ENCODE measurements at places on chromosomes 6 and 20.

DNA sequence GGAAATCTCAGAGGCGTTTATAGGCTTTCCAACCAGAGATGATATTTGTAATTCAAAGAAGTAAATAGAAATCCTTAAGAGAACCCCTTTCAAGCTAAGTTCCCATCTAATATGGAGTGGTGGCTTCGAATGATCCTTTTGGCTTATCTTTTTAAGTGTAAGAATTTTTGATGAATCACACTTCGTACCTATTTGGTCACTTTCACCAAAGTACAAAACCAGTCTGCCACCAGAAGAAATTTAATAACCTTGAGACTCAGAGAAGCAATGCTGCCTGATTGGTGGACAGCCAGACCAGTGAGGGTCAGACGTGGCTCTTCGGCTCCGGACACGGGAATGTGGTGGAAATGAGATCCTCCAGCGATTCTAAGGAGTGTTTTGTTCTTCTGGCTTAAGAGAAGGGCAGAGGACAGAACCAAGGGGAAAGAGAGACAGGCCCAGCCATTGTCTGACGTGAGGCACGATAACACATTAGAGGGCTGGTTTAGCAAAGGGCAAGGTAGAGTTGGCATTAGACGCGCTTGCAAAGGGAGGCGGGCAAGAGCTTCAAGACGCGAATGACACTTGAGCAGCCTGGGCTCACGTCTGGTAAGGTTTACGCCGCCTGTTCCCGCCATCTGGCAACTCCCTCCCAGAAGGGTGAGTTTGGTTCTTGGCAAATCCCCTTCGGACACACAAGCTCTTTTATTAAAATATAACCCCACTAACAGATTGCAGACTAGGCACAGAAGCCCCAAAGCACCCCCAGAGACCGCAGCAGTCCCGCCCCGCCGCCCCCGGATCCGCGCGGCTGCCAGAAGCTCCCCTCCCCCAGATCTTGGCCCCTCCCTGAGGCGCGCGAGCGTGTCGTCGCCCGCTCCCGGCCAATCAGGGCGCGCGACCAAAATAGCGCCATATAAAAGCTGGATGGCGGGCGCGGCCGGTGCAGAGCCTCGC is 50.0 kb upstream of the EZR start:
- no peak for DNase-seq

DNA sequence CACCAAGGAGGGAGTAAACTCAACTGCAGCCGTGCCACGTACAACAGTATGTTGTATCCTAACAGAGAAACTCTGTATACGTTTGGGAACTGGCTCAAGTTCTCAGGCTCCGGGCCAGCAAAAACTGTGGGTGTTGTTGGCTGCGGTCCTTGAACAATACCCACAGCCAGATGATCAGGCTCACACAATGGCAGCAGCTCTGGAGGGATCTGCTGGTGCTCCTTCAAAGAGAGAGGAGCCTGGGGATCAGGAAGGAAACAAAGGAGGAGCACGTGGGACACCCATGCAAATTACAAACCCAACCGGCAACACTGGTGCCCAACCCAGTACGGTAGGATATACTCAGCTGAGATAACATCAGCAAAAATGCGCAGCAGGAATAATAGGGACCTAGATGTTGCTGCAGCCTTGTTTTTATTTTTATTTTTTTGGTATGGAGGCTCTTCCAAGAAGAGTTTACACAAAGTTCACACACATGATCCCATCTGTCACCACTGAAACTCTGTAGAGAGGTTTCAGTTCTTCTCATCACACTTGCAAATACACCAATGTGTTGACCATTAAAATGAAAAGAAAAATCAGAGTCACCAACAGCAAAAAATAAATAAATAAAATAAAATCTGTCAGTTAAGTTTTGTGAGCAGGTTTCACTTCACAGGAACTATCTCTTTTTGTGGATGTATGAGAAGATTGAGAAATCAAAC is 41.2 kb upstream of the PDE10A start:
- DNase-seq, result no peak

- DNase-seq, result no peak
These were observed 12.8 kb downstream of the TRAF3IP2 start for GRCh38 chr6:111592726-111593511.

DNA sequence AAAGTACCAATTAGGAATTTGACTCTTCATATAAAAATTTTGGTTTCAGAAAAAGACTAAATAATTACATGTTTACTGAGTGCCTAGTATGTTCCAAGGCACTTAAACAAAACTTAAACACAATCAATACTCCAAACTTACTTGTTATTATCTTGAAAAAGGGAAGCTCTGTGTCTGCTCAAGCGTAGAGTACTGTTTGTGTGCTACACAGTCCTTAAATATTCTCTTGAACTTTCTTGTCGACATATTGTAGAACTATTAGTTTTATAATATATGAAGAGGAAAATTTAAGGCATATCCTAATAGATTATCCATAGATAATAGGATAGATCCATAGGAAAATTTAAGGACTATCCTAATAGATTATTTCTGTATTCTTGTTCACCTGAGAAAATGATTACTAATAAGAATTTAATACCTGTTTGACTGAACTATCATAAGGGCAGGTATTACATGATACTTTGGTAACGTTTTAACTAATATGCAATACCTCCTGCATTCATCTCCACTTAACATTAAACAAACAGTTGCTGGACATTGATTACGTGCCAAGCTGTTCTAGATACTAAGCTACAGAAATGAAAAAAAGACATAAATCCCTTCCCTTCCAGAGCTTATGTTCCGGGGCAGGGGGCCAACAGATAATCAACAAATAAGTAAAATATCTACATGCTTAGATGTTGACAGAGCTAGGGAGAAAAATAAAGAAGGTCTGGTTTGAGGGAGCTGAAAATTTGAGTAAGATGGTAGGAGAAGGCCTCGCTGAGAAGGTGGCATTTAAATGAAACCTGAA is 115.2 kb upstream of the BCLAF1 start:
- DNase-seq, result no peak

DNA sequence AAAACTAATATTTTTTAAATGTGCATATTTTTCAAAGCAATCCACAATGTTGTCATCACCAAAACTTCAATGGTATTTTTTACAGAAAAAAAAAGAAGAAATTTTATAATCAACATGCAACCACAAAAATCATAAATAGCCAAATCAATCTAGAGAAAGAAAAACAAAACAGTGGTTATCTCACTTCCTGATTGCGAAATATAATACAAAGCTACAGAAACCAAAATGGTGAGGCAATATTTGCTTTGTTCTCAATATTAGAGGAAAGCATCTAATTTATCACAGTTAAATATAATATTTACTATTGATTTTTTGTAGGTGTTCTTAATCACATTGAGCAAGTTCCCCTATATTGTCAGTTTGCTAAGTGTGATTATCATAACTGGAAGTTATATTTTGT is 720.7 kb upstream of the ADGRB3 start:
- no peak for DNase-seq

GRCh38 chr6:125593746-125594145 is 155.7 kb upstream of the HEY2 start:
- no peak for DNase-seq

DNA sequence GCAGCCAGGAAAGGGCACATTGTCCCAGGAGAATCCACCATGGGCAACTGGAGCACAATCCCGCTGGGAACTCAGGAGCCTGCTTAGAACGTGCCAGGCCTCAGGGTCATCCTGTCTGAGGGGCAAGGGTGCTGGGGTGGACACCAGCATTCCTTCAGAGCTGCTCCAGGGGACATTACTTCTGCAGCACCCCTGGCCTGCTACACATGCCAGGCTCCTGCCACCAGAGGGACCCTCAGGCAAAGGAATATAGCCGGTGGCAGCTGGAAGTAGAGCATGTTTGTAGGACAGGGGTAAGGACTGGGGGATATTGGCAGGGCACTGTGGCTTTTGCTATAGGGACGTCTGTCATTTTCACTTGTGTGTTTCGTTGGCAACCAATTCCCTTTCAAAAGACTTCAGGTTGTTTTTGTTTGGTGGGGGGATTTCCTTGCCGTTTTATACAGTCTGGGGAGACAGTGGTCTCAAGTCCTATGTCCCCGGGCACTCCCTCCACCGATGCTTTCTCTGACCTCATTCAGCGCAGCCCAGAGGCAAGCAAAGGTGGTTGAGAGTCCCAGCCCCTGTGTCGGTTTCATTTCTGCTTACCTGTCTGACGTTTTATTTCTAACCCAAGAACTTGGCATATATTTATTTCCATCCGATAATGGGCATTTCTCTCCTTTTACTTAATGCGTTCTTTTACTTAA is 130.8 kb downstream of the JPH2 start:
- DNase-seq, result peak; percentile 46

GRCh38 chr6:163668061-163668426 is 253.5 kb downstream of the QKI start:
- no peak for DNase-seq

DNA sequence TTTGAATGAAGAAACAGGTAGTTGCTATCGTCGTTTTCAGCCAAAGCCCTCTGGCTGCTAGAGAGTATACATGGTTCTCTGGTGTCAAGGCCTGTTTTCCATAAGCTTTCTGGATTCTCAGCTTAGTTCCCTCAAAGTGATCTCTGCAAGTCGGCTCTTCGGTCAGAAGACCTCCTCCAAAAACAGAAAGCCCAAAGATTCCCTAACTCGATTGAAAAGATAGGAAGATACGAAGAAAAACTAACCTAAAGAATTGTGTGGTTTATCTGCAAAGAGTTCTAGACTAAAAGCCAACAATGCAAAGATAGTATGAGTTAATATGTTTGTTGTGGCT is 545 bp upstream of the ASCC3 start:
- DNase-seq, result no peak

DNA sequence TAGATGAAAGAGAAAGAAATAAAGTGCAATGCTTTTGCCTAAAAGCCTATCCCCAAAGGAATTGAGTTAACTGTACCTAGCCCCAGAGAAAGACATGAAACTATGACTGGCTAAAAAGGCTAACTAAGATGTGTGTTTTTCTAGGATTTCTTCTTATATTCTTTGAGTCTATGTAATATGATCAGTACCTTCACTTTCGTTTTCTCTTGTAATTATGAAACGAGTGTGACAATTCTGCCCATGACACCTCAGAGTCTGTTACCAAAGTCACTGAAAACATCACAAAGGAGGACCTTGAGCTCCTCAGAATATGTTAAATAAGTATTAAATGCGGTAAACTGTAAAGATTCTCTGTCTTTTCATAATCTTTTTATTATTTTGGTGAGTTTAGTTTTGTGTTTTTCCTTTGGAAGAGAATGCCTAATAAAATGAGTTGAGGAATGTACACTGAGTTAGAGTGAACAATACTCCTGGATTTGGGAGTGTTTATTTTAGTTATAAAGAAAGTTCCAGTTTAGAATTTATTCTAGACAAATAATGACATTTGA is 141.3 kb downstream of the FUT9 start:
- no peak for DNase-seq

GRCh38 chr20:46434597-46434996 is 28.2 kb upstream of the ELMO2 start:
- DNase-seq, result no peak

GRCh38 chr6:98827295-98828159 is 6.8 kb upstream of the POU3F2 start:
- no peak for DNase-seq

GRCh38 chr6:157443066-157443800 is 62.2 kb downstream of the ZDHHC14 start:
- DNase-seq, result no peak

GRCh38 chr6:38261626-38262025 is 378.1 kb downstream of the BTBD9 start:
- no peak for DNase-seq

GRCh38 chr6:137799950-137800568 is 67.0 kb upstream of the TNFAIP3 start:
- DNase-seq, result peak; percentile 13

GRCh38 chr6:82902290-82902689 is 163.4 kb downstream of the UBE3D start:
- DNase-seq, result no peak

- DNase-seq, result no peak
These were observed 89.9 kb upstream of the ASF1A start for GRCh38 chr6:118804091-118804490.

- no peak for DNase-seq
These were observed 569.2 kb downstream of the TFAP2B start for GRCh38 chr6:51387907-51388306.

GRCh38 chr20:34515484-34516246 is 557 bp upstream of the DYNLRB1 start:
- DNase-seq, result peak; percentile 69

DNA sequence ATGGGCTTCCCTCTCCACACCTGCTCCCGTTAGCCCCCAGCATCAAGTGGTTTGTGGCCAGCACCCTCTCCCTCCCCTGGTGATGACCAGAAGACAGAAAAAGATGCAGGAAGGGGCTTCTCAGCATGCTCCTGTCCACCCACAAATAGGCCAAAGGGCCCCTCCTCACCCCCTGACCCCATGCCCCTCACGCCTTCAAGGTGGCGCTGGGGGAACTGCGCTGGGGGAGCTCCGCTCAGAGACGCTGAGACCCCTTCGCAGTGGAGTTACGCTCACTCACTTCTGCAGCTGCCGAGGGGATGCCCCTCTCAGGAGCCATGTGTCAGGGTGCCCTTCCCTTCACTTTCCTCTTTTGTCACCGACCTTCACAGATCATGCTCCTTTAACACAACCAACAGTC is 92.0 kb downstream of the PSMB1 start:
- no peak for DNase-seq

- DNase-seq, result no peak
These were observed 378.0 kb downstream of the CD109 start for GRCh38 chr6:74073999-74074398.

GRCh38 chr6:40536442-40536841 is 50.7 kb downstream of the LRFN2 start:
- no peak for DNase-seq

- DNase-seq, result no peak
These were observed 66.0 kb downstream of the RNF182 start for GRCh38 chr6:13990796-13991195.

- peak; percentile 57 for DNase-seq
These were observed 14.3 kb upstream of the SPAG4 start for GRCh38 chr20:35600993-35601973.

DNA sequence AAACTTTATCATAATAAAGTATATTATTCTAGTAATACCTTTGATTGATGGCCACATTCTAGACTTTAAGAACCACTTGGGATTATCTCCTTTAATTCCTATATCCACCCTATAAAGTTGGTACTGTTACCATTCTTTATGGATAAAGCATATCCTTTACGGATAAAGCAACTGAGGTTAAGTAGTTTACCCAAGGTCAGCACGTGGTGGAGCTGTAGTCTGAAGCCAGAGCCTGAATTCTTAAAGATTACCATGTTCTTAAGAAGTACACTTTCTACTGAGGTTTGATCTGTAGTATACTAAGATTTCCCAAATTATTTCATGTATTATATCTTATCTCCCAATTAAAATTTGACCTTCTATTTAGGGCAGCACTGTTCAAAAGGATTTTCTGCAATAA is 3.0 kb upstream of the NCOA7 start:
- DNase-seq, result no peak

GRCh38 chr6:21741221-21742109 is 147.9 kb downstream of the SOX4 start:
- peak; percentile 47 for DNase-seq

- no peak for DNase-seq
These were observed 912 bp upstream of the OR12D3 start for GRCh38 chr6:29376003-29376402.

- no peak for DNase-seq
These were observed at the start of gene ISM1 for GRCh38 chr20:13220904-13221297. Gene ISM1, plus strand, starts transcription at chr20:13221274. Its CDS starts 503 bp downstream, at chr20:13221777.

GRCh38 chr20:58264271-58264670 is 35.8 kb upstream of the ANKRD60 start:
- DNase-seq, result no peak
